Esophagus (tissue), 2 donors: ENCODE measurements at places on chromosomes 16 and 17. TPM values are rescaled to one million over a fixed set of nuclear protein-coding genes. Genes with fewer than 3 reads are reported as not detected.

The IGFBP4 gene
- polyA plus RNA-seq: 34.1 TPM

The CFAP52 gene
- polyA plus RNA-seq: 0.15 TPM

The DBNDD1 gene
- polyA plus RNA-seq: 17.9 TPM

The CCL17 gene
- 1.1 TPM for polyA plus RNA-seq

The TERB1 gene
- polyA plus RNA-seq: not detected

The SLC2A4 gene
- polyA plus RNA-seq: 5.4 TPM

The ATP2C2 gene
- 2.2 TPM for polyA plus RNA-seq

The GPR142 gene
- polyA plus RNA-seq: 0.09 TPM

The EPN3 gene
- 59.8 TPM for polyA plus RNA-seq

The ZNF821 gene
- 3.5 TPM for polyA plus RNA-seq

The CFDP1 gene
- 37.1 TPM for polyA plus RNA-seq

The TP53TG3 gene
- polyA plus RNA-seq: 0.36 TPM

The TRIM37 gene
- polyA plus RNA-seq: 6.1 TPM

The ZNF213 gene
- polyA plus RNA-seq: 6.5 TPM

The TTYH2 gene
- 0.82 TPM for polyA plus RNA-seq

The ACTG1 gene
- 1,763 TPM for polyA plus RNA-seq

The RAB11FIP3 gene
- 10.6 TPM for polyA plus RNA-seq
